Hematopoietic multipotent progenitor cell (in vitro differentiated cells): ENCODE measurements at places on chromosomes 12 and 14. TPM values are rescaled to one million over a fixed set of nuclear protein-coding genes. Genes with fewer than 3 reads are reported as not detected.

GRCh38 chr12:130961921-130962451, 8.3 kb downstream of the ADGRD1 start:
- no peak for DNase-seq

DNA sequence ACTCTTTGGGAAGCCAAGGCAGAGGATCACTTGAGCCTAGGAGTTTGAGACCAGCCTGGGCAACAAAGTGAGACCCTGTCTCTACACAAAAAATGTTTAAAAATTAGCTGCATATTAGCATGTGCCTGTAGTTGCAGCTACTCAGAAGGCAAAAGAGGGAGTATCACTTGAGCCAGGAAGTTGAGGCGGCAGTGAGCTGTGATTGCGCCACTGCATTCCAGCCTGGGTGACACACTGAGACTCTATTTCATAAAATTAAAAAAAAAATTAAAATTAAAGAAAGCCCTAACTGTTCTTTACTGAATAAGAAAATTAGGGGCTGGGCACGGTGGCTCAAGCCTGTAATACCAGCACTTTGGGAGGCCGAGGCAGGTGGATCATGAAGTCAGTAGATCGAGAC, 27.0 kb downstream of the SENP1 start:
- DNase-seq: no peak

DNA sequence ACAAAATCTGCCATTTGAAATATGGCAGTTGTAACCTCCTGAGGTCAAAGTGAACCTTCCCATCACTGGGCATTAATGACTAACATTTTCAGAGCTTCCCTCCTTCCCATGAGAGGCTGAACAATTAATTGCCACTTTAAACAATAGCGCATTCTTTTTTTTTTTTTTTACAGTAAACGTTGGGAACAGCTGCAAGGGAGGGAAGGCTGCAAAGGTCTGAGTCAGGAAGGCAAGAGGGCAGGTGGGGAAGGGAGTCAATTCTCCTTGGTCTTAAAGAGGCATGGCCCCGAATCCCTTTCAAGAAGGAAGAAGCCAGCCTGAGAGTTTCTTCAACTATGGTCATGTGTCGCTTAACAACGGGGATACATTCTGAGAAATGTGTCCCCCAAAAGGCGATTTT, 41.0 kb upstream of the PLEKHG3 start:
- no peak for DNase-seq

GRCh38 chr12:107511292-107511691, 174.3 kb upstream of the PWP1 start:
- no peak for DNase-seq

DNA sequence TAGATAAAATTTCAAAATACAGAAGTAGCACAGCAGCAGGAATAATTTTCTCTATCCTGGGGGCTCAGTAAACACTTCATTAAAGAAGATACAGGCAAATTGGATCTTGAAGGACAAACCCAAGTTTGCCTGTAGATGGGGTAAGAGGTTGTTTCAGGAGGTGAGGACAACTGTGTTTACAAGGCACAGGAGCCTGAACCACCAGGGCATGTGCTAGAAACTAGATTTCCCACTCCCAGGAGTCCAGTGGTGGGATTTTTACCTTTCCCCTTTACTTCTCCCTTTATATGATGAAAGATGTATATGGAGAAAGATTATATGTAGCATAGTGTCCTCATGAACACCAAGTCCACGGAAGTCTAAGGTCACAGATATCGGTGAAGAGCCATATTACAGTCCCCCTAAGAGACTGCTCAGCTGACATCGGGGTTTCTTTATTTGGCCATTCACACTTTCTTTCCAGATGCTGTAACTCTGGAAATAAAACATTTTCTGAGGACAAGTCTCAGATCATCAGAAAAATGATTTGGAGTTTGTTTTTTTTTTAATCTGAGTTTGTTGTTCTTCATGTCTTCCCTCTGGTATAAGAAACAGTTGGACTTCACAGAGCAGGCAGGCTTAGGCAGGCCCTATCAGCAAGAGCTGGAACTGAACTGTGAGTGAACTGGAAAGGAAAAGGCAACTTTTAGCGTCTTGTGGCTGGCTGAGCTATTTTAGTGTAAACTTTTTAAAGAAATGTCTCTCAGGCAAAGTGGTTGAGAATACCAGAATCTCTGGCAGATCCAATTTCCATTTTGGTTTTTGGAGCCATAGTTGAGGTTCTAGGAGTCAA, 8.0 kb upstream of the EVL start:
- peak; percentile 76 for DNase-seq

DNA sequence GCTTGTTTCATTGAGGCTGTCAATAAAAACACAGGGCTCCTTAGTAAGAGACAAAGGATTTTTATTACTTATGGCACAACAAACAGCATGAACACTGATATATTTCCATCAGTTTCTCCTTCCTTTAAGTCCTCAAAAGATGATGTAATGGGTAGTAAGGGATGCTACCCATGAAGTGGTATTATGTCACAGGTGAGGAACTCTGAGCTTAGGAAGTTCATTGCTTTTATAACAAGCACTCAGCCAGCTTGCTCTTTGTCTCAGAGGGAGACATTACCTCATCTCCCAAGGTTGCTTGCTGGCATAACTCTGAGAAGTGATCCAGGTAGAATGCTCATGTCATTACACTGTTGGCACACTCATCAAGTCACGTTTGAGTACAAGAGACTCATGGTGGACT, 287.0 kb upstream of the OR4E1 start:
- DNase-seq: no peak

GRCh38 chr14:49861699-49862088, 9.1 kb upstream of the NEMF start:
- DNase-seq: peak; percentile 87

GRCh38 chr12:120466560-120467315, 2.8 kb downstream of the SRSF9 start:
- DNase-seq: no peak

- no peak for DNase-seq
Observed at GRCh38 chr14:22905627-22906026, 13.3 kb downstream of the RBM23 start.

SERPINA10 gene
- total RNA-seq: not detected

NOVA1 gene
- total RNA-seq: 0.27 TPM

TAS2R14 gene
- total RNA-seq: 1.9 TPM

NTN4 gene
- under 0.01 TPM for total RNA-seq

KCNA1 gene
- under 0.01 TPM for total RNA-seq

ANO2 gene
- 0.81 TPM for total RNA-seq
